AG08395 (cell line): ENCODE measurements at places on chromosomes 4 and X.

- peak; percentile 41 for DNase-seq
These were observed 47.3 kb upstream of the PPARGC1A start for GRCh38 chr4:23937173-23937572.

DNA sequence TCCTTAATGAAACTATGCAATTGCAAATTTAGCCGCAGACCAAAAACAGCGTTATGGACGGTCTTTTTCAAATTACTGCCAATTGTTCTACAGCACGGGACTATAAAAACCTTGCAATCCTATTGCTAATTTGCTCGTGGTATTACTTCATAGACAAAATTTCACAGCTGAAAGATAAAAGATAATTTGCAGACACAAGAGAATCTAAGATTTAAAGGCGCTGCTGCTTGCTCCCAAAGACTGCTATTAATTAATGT is 1.4 kb upstream of the CAMK2D start:
- DNase-seq, result peak; percentile 7

- DNase-seq, result no peak
These were observed 890.8 kb downstream of the TRIML1 start for GRCh38 chr4:189029976-189030504.

GRCh38 chr4:11428899-11429698 is 405 bp upstream of the HS3ST1 start:
- DNase-seq, result no peak

DNA sequence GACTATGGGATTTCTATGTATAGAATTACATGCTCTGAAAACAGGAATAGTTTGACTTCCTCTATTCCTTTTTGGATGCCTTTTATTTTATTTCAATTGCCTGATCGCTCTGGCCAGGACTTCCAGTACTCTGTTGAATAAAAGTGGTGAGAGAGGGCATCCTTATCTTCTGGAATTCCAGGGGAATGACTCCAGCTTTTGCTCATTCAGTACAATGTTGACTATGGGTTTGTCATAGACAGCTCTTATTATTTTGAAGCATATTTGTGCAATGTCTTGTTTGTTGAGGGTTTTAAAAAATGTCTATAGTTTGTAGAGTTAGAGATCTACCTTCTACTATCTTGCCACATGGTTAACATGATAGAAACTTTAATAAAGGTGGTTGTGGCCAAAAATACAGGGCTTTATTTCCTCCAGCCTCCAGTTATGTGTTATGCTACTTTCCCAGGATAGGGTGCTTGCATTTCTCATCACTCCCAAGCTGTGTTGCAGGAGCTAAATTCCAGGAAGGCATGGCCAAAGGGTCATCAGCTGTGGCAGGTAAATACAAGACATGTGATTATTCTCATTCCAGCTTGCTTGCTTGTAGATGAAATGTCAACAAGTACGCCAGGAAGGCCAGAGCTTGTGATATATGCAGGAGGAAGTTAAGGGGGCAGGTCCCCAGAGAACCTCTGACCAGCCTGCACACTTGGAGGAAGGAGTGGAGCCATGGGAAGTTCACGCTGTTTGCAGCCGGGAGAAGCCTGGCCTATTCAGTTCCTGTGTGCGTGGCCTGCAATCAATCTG is 142.4 kb upstream of the CPXCR1 start:
- DNase-seq, result no peak

DNA sequence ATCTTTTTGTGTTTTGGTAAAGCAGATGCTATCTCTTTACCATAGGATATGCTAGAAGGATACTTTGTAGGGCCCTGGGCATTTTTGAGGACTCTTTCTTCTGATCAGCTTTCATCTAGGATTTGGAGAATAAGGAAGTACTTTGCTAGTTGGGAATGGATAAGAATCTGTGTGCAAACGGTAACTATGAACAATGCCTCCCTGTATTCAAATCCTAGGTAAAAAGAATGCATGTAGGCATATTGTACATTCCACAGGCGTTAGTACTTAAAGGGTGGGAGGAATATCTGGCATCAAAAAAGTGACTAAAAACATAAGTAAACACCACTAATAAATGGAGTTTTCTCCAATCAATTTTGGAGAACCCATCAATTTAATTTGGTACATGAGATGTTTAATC is 59.7 kb downstream of the SH3BGRL start:
- DNase-seq, result no peak

DNA sequence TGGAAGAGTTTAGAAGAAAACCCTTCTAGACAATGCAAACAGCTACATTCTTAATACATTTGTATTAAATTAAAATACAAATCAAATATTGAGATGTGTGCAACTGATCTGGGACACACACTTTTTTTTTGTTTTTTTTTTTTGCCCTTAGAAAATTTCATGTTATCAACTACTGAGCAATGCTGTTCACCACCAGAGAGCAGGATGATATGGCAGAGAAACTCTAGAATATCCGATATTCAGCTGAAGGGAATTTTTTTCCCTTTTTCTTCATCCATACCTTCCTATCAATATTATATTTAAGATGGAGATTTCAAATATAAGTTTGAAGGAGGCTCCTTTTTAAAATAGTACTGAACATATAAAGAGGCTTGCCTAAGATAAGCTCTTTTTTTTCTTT is 1.0 kb downstream of the NDST3 start:
- no peak for DNase-seq

GRCh38 chr4:173121076-173121561 is 47.5 kb upstream of the GALNT7 start:
- DNase-seq, result peak; percentile 6

- DNase-seq, result no peak
These were observed 217.0 kb downstream of the GUCY2F start for GRCh38 chrX:109264878-109265277.

DNA sequence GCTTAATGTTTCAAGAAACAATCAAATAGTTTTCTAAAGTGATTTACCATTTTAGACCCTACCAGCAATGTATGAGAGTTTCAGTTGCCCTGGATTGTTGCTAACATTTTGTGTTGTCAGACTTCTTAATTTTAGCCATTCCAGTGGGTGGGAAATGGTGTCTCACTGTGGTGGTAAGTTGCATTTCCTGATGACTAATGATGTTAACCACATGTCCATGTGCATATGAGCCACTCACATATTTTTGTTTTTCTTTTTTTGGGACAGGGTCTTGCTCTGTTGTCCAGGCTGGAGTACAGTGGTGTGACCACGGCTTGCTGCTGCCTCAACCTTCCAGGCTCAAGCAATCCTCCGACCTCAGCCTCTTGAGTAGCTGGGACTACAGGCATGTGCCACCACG is 48.3 kb downstream of the MED28 start:
- no peak for DNase-seq

DNA sequence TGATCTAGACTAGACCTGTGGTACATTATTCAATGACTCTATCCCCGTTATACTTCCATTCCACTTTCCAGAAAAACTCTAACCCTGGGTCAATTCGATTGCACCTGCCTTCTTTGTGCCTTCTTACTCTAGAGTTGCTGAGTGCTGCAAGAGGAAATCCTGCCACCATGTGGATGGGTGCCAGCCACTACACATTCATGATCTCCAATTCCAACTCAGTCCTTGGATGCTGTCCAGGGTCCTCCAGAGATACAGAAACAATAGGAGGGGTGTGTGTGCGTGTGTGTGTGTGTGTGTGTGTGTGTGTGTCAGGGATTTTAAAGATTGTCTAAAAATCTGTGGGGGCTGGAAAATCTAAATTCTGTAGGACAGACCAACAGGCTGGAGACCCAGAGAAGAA is 42.9 kb upstream of the INTS6L start:
- DNase-seq, result peak; percentile 18

DNA sequence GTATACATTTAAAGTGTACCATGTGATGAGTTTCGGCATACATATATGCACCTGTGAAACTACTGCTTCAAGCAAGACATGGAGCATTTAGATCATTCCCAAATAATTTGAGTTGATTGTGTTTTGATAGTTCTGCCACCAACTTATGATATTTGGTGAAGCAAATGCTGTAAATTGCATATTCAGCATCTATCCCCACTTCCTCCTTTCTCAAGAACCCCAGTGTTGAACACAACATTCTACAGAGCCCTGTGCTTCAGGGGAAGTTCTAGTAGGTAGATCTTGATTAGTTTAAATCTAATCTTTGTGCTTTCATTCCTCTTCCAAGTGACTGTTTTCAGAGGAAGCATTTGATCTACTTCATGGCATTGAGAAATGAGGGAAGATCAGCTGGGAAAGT is 5.4 kb upstream of the SHROOM3 start:
- DNase-seq, result no peak

GRCh38 chr4:98851806-98852205 is 77.1 kb downstream of the EIF4E start:
- DNase-seq, result no peak

DNA sequence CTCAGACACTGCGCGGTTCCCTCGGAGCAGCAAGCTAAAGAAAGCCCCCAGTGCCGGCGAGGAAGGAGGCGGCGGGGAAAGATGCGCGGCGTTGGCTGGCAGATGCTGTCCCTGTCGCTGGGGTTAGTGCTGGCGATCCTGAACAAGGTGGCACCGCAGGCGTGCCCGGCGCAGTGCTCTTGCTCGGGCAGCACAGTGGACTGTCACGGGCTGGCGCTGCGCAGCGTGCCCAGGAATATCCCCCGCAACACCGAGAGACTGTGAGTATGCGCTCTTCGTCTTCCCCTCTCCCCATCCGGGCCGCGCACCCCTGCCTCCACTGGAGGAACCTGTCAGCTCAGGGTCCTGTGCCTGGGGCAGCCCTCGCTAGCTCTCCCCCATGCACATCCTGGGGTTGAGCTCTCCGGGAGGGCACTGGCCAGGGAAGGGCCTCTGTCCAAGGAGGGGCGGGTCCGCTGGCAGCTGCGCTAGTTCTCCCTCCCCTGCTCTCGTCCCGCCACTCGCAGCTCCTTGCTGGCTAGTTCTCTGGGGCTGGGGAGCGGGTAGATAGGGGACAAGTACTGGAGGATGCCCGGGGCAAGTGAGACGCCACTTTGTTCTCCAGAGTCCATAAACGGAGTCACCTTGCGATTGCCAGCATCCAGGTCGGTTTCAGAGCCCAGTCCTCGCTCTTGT is 2.2 kb downstream of the SLIT2 start:
- peak; percentile 49 for DNase-seq

DNA sequence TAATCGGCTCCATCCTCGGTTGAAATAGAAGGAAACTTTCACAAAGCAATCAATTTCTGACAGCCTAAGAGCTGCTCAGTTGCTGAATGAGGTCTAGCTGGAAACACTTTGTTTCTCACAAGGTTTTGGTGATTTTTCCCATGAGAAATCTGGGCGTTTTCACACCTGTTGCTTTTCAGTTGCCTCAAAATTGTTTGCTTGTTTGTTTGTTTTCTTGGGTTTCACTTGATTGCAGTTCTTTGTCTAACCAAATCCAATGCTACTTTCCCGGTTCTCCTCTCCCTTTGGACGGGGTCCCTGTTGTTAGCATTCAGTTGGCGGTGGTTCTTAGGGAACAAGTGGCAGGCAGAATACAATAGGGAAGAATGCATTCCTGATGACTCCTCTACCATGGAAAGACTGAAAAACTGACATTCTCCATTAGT is 135.5 kb downstream of the PALLD start:
- DNase-seq, result no peak

DNA sequence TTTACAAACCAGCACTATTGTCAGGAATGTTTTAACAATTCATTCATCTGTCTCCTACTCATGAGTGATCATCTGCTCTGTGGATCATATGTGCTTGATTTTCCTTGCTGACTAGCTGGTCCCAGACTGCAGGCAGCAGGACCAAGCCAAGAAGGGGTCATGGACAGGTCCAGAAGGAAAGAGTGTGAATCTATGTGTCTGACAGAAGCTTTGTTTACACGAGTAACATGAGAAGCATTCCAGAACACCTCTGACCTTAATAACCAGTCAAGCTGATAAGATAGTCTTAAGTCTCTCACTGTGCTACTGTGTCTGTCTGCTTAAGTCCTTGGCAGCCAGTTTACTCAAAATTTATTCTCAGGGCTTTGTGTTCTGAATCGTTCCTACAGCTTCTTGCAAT is 39.0 kb downstream of the GUCY1A1 start:
- DNase-seq, result no peak

DNA sequence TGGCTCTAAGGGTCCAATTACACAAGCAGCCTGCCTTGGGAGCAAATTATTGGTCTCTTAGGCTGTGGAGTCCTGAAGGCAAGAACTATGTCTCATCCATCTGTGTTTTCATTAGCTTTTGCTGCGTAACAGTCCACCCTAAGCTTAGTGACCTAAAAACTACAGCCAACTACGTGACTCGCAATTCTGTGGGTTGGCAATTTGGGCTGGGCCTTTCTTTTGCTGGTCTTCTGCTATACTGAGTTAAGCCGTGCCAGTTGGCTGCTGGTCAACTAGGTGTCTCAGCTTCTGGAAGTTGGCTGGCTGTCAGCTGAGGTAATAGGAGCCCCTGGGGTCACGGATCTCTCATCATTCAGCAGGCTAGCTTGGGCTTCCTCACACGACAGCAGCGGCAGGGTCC is 205.6 kb upstream of the S100G start:
- no peak for DNase-seq

DNA sequence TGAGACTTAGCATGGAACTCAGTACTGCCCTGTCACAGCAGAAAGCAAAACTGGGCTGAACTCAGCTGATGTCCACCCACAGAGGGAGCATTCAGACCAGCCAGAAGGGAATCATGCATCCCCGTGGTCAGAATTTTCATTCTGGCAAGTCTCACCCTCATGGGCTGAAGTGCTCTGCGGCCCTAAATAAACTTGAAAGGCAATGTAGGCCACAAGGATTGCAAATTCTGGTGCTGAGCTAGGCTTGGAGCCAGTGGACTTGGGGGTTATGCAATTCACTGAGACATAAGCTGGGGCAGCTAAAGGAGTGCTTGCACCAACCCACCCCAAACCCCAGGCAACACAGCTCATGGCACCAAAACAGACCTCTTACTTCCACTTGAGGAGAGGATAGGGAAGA is 494.1 kb downstream of the GABRG1 start:
- DNase-seq, result no peak

DNA sequence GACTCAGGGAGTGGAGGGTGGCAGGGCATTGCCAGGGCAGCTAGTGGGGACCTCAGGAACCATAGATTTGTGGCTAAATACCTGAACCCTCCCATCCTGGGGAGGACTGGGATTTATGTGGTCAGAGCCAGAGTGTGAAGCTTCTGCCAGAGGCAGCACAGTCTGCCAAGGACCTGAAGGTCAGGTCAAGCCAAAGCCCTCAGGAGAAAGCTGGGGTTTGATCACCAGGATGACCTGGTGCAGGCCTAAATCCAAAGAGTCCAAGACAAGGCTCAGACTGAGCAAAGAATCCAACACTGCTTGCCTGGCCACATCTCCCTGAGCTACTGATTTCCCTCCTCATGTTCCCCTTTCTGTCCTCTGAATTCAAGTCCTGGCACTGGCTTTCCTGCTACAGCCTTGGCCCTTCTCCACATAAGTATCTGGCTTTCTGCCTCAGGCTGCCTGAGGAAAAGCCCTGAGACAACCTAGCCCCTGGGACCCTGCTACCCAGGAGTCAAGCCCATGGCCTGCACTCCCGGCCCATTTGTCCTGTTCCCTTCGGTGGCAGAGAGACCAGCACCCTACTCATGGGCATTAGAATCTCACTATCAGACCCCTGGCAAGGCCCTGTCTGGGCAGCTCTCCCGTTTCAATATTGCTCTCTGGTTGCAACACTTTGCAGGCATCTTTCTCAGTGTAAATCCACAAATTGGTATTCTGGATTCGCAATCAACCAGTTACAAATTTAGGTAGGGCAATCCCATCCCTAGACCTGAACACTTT is 39.3 kb upstream of the SLC25A43 start:
- no peak for DNase-seq
